ENCODE measurements at places on chromosomes 12 and 14.

- DNase-seq, result no peak
Measured at GRCh38 chr12:4701395-4702190, 18.6 kb upstream of the GALNT8 start.

- no peak for DNase-seq
Measured at GRCh38 chr14:91872011-91872501, 4.7 kb upstream of the TC2N start.

- DNase-seq, result no peak
Measured at GRCh38 chr12:8499616-8500015, 13.7 kb upstream of the CLEC4D start.

- peak; percentile 2 for DNase-seq
Measured at GRCh38 chr12:92362785-92363184, 217.1 kb upstream of the BTG1 start.

DNA sequence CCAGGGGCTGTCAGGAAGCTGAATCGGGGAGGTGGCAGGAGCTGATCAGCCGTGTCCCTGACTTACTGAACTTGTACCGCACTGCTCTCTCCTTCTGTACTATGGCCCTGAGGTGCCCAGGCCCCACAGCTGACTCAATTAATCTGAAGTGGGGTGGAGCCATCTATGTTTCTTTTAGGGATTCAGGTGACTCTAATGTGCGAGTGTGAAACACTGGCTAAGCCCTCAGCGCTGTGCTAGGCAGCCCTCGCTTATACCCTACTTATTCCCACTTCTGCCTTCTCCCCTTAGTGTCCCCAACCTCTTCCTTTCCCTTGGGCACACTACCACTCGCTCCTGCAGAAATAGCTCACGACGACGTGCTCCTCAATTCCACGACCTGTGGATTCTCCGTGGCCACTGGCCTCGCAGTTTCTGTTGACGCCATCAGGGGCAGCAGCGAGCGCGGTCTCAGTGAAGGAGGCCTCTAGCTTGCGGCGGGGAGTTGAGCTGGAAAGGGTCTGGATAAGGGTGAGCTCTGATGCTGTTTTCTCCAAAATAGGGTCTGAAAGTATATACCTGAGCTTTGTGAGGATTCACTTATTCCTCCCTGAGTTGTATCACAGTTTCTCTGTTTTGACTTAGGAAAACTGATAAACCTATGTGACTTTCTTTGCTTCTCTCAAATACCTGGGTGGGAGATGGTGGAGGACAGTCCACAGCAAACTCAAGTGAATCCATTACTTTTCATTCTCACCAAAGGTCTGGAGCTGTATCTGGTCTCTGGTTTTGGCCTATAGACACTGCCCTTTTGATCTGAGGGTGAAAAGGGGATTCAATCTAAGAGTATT is 167.6 kb downstream of the SLC41A2 start:
- no peak for DNase-seq

DNA sequence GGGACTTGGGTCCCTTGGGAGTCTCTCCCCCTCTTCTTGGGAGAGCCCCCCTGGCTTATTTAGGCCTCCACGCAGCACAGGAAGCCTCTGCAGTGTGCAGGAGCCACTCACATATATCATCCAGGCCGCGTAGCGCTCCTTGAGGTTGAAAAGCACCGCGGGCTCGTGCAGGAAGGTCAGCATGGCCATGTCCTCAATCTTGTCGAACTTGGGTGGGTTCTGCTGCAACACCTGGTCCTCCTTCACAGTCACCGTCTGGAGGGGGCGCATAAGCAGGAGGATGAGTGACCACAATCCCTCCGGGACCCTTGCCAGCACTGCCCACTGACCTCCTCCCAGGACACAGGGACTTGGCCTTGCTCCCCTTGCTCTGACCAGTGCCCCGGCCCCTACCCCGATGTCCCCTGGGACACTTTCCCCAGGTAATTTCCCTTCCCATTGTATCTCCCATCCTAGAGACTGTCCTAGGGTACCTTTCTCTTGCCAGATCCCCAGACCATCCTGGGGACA is 2.5 kb downstream of the MYH6 start:
- DNase-seq, result no peak

DNA sequence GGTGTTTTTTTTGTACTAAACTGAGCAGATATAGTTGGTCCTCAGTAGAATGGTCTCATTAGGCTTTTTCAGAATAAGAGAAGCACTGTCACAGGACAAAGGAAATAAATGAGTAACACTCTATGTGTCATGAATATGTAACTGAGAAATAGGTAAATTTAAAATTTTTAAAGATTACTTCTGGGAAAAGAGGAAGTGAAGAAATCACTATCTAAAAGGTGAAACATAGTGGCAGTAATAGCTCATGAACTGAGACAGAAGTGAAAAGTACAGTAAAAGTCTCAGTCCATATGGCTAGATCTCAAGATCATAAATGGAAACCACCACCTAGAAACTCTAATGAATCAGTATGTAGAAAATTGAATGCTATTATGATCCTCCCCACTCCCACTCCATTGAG is 89.3 kb upstream of the TTC7B start:
- no peak for DNase-seq

DNA sequence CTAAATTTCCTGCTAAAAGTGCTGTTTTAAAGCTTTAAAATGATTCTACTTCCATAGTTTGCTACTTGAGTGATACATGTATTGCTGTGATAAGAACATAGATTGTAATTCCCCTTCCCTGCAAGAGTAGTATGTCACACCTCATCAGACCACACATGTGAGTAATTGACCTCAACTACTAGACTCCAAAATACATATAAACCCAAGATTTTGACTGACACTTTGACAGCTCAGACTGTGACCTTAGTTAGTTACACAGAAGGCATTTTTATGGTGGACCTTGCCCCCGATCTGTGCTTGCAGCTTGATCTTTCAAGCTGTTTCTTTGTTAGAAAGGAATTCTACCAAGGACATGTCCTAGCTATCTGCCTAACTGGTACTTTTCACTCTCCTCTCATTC is 18.6 kb downstream of the APOBEC1 start:
- DNase-seq, result no peak

DNA sequence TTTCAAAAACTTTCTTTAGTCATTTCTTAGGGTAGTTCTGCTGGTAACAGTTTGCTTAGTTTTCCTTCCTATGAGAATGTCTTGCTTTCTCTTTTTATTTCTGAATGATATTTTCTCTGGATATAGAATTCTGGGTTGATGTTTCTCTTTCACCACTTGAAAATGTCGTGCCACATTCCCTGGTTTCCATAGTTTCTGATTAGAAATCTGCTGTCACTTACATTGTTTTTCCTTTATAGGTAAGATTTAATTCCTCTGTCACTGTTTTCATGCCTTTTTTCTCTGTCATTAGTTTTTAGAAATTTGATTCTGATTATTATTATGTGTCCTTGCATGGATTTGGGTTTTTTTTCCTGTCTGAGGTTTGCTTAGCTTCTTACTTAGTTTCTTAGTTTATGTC is 77.3 kb upstream of the PCNX4 start:
- no peak for DNase-seq

GRCh38 chr12:104467346-104467837 is 10.6 kb downstream of the CHST11 start:
- DNase-seq, result no peak

DNA sequence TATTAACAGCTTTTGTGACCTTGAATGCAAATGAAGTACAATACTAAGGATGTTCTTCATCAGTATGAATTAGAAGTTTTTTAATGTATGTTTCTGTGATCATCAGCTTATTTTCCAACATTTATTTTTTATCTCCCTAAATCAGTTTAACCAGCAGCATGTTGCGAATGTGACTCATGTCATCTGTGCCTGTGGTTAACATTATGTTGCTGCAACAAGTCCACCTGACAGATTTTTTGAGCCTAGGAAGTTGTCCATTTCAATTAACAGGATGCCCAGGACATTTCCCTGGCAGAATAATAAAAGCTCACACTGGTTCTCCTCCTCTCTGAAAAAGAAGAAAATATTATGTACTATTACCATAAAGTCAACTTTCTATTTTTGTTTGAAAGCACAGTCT is 155.5 kb downstream of the SYT1 start:
- DNase-seq, result no peak

- DNase-seq, result no peak
Measured at GRCh38 chr14:103164779-103165178, 41.5 kb downstream of the TNFAIP2 start.

DNA sequence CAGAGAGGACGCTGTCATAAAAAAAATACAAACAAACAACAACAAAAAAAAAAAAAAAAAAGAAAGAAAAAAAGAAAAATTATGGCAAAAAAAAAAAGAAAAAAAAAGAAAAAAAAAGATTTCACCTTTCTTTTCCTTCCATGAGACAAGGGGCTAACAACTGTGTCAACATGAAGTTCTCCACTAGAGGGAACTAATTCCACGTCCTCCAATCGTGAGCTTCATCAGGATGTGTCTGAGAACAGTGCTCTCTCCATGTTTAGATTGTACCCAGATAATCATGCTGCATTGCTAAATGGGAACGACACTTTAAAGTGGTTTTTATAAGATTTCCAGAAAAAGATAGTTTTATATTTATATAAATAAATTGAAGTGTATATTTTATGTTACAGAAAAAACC is 96.2 kb upstream of the PTPRB start:
- DNase-seq, result peak; percentile 52

- no peak for DNase-seq
Measured at GRCh38 chr12:85392508-85392907, 112.5 kb downstream of the ALX1 start.

All from NCI-H1436 (cell line).